Epithelial cell of umbilical artery (primary cell): ENCODE measurements at places on chromosomes 3 and 15. TPM values are rescaled to one million over a fixed set of nuclear protein-coding genes. Genes with fewer than 3 reads are reported as not detected.

Gene GOLGA8Q
- total RNA-seq, result not detected in 2 replicates

Gene POPDC2
- 0.65 TPM in 1 of 2 replicates, not detected in the other for total RNA-seq

Gene THRB
- total RNA-seq, result under 0.01 TPM in 1 of 2 replicates, not detected in the other

Gene CADPS
- total RNA-seq, result under 0.01 and 0.15 TPM in 2 replicates

Gene CLEC3B
- 0.32 and 0.61 TPM in 2 replicates for total RNA-seq

Gene KIF15
- total RNA-seq, result 15.3 and 19.9 TPM in 2 replicates

Gene RNU5B-1
- total RNA-seq, result not detected in 2 replicates

Gene GOLGA8K
- 0.30 and 0.32 TPM in 2 replicates for total RNA-seq

Gene SPTBN5
- total RNA-seq, result 2.9 and 7.0 TPM in 2 replicates

Gene FGF12
- total RNA-seq, result 0.15 and 1.6 TPM in 2 replicates

Gene POLQ
- total RNA-seq, result 6.2 and 8.4 TPM in 2 replicates
